ENCODE measurements at places on chromosomes 16 and 17.

- DNase-seq: no peak
Measured at GRCh38 chr17:73410586-73411312, 98.9 kb upstream of the CDC42EP4 start.

GRCh38 chr17:81123052-81124048 lies 42.0 kb upstream of the PVALEF start:
- DNase-seq: no peak

- no peak for DNase-seq
Measured at GRCh38 chr16:75342308-75342811, 90.9 kb upstream of the BCAR1 start.

DNA sequence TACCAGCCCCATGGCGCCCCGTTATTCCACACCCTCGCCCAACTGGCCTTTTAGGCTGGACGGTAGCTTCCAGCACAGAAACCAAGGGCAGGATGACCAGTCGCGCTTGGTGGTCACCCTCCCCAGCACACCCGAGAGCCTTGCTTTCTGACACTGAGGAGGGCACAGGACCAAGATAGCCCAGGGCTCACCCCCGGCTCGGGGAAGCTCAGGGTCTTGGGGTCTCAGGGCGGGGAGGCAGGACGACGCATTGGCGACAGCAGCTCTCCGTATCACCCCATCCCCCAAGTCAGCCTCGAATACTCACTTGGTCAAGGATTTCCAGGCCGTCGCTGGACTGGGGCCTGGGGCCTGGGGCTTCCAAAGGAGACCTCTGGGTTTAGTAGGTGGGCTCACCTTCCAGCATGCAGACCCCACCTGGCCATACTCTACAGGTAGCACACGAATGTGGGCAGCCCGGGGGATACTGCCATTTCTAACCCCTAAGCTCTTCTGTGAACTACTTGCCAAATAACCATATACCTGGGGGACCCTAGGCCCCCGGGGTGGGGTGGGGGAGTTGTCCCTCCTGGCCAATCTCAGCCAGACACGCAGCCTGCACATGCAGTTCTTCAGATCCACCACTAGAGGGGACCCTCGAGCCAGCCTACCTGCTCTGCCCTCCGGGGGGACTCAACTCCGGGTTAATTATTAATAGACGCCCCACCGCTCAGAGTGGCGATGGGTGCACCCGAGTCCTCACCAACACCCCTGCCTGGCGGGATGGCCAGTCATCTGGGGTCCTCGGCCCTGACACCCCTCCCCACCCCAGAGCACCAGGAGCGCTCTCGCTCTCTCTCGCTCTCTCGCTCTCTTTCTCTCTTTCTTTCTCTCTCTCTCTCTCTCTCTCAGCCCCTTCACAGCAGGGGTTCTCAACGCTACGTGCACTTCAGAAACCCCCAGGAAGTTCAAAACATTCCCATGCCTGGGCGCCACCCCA lies 30.0 kb downstream of the TBC1D16 start:
- DNase-seq: peak; percentile 61

DNA sequence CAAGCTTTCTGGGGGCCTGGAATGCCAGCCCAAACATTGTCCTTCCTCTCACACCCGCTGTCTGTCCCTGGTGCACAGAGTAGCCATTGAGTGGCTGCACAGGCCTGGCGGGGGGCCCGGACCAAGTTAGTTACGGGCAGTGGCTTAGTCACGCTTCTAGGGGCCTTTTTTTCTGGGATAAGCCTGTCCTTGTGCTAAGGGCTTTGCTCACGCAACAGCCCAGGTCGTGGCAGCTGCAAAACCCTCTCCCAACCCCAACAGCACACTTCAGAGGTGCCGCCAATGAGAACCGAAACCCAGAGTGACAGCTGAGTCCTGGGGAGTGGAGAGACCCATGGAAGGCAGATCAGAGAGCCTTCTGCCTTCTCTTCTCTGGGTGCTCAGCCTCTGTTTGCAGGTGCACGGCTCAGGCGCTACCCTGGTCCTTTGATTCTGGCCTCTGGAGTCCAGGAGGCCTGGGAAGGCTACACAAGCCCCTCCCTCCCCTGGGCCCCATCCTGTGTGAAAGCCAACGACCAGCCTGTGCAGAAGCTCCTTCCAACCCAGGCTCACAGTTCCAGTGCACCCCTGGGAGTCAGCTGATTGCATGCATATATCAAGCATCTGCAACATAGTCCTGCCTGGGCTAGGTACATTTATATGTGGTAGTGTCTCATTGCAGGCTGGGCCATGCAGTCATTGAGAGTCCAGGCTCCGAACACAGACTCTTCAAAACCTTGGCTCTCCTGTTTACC lies 9.1 kb downstream of the WSCD1 start:
- DNase-seq: no peak

DNA sequence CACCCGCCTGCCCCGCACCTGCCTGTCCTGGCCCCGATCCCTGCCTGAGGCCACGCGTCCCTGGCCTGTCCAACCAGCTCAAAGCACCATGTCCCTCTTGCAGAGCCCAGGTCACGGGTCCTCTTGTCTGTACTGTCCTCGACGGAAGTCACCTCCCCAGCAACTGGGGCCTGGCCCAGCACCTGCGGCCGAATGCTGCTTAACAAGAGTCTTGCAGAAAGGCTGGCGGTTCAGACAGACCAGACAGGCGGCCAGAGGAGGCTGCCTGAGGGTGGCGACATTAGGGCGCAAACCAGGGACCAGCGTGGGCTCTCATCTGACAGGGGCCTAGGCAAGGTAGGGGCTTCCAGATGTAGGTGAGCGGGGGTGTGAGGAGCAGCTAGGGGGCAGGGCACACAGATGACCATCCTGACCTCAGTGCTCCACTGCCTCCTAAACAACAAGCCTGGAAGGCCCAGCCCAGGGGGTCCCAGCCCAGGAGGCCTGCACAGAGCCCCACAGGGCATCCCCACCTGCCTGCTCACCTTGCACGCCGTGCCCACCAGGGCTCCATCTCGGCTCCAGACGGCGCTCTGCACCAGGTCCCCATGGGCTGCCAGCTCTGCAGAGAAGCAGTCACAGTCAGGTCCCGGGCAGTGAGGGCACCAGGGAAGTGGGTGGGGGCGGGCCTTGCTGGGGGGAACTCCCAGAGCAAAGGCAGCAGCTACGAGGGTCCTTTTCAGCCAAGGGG lies 11.3 kb downstream of the CORO7 start:
- no peak for DNase-seq

DNA sequence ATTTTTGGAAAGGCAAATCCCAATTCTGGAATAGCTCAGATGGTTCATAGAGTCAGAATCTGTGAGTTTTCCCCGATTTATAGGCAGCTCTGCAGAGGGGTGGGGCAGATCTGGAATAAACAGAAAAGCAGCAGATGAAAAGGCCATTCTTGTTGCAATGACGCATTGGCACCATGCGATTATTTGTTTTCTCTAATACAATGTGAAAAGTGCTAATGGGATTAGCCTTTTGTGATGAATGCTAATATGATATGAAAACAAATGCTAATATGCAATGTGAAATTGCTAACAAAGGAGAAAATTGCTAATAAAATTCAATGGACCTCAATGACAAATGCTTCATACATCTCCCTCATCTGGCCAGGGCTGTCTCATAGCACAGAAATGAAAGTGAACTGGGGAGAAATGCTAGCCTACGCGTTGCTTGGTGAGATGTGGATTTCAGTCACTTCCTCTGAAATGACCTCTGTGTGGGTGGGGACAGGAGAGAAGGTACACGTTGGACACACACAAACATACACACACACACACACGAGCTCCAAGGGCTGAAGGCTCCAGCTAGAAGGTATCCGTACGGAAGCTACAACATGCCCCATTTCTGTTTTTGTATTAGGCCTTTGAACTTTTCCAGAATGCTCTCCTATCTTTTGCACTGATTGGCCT lies 394.5 kb downstream of the XYLT1 start:
- no peak for DNase-seq

DNA sequence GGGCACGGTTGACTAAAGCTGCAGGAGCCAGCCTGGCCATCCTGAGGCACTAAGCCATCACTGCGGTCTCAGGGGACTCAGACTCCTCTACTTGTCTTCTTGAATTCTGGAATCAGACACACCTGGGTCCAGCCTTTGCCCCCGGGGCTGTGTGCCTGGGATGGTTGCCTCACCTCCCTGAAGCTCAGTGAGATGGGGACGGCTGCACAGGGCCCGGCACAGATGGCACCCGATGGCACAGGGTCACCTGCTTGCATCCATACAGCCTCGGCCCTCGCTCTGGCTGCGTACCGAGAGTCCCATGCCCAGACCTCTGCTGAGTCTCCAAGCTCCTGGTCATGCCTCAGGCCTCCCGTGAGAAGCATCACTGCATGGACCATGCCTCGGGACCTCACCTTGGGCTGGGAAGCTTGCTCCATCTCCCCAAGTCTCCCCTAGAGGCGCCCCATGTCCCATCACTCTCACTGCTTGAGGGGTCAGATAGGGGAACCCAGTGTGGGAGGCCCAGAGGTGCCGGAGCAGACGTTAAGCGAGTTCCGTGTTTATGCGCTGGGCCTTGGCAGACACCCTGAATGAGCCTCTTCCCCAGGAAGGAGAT lies 316.3 kb downstream of the SEC14L1 start:
- peak; percentile 67 for DNase-seq

DNA sequence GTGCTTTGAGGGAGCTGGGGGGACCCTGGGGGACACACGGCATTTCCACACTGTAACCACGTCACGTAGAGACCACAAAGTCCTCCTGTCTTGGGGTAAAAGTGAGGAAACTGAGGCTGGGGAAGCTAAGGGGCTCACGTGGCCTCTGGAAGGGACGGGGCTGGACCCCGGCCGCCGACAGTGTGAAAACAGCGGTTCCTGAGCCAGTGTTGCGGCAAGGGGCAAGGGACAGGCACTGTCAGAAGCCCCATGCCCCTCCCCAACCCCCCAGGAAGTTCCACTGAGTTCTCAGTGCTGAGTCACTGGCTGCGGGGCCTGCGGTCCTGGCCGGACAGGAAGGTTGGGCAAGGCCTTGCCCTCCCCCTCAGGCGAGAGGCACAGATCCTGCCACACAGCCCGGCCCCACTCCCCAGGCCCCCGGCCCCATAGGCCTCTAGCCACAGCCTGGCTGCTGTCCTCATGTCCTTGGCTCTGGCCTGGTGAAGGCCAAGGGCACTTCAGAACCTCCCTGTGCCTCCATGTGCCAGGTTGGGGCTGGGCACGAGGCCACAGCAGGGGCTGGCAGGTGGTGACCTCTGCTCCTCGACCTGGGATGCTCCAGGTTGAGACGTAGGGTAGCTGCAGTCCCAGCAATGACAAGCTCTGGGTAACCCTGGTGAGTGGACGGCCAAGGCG lies 5.0 kb upstream of the CCDC57 start:
- no peak for DNase-seq

DNA sequence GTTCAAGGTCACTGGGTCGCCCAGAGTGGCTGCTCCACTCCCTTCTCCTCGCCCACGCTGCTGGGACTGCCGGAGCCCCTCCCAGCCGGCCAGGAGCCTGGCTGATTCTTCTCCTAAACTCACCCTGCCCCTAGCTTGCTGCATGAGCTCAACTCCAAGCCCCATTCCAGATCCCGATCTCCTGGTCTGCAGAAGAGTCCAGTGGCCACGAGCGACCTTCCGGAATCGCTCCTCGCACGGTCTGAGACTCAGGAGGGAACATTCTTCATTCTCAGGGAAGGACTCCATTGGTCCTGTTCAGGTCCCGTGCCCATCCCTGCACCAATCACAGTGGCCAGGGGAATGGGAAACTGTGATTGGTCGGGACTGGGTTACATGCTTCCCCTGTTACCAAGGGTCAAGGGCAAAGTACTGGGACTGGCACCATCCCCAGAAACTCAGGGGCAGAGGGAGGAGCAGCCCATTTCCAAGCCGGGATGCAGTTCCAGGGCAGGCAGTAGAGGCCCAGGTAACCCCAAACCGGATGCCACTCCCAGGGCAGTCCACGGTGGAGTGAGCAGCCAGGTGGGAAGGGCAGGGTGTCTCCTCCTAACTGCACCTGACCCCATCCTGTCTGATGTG lies 24.5 kb upstream of the CIBAR2 start:
- DNase-seq: no peak

Data from stimulated activated CD4-positive, alpha-beta T cell treated with anti-CD3 and anti-CD28 coated beads, Interleukin-15, amount 100 ng/mL, for 24 hours (primary cell).